ENCODE measurements at places on chromosomes 6 and 20.
A peak's percentile ranks its signal among the peaks of the same experiment; 100 is the strongest.

DNA sequence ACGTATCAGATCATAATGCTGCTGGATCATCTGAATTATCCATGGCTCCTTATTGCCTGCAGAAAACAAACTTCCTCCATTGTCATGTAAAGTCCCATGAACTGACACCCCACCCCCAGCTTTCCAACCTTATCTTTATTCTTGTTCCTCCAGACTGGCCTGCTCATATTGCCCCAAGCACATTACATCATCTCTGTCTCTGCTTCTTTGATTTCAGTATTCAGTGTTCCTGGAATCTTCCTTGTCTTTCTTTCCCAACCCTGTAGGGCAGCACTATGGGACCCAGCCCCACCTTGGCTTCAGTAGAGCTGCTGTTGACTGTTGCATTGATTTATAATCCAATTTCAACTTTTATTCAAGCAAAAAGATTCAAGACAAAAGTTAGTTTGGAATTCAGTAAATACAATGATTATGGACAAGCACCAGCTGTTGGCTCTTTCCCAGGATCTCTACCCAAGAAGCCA is 187.5 kb upstream of the ECI2 start:
- no peak for DNase-seq

- DNase-seq = no peak
Observed at GRCh38 chr6:37173493-37174195, 3.7 kb downstream of the PIM1 start.

DNA sequence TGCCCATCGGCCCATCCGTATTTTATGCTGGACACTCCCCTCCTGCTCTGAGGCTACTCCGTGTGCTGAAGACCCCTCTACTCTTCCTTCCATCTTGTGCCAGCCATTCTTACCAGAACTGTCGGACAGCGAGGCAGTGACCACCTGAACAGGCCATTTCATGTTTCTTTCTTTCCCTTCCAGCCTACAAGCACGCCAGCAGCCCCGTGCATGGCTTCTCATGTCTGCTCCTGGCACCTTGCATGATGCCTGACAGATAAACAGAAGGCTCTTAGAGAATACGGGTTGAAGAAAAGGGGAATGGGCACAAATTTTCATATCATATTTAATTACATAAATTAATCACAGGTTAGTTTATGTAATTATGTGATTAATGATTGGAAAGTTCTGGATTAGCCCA is 95.7 kb downstream of the ARID1B start:
- no peak for DNase-seq

- DNase-seq = no peak
Observed at GRCh38 chr6:43926634-43927531, 156.9 kb downstream of the VEGFA start.

- DNase-seq = no peak
Observed at GRCh38 chr20:14336686-14337085, 726 bp downstream of the FLRT3 start.

DNA sequence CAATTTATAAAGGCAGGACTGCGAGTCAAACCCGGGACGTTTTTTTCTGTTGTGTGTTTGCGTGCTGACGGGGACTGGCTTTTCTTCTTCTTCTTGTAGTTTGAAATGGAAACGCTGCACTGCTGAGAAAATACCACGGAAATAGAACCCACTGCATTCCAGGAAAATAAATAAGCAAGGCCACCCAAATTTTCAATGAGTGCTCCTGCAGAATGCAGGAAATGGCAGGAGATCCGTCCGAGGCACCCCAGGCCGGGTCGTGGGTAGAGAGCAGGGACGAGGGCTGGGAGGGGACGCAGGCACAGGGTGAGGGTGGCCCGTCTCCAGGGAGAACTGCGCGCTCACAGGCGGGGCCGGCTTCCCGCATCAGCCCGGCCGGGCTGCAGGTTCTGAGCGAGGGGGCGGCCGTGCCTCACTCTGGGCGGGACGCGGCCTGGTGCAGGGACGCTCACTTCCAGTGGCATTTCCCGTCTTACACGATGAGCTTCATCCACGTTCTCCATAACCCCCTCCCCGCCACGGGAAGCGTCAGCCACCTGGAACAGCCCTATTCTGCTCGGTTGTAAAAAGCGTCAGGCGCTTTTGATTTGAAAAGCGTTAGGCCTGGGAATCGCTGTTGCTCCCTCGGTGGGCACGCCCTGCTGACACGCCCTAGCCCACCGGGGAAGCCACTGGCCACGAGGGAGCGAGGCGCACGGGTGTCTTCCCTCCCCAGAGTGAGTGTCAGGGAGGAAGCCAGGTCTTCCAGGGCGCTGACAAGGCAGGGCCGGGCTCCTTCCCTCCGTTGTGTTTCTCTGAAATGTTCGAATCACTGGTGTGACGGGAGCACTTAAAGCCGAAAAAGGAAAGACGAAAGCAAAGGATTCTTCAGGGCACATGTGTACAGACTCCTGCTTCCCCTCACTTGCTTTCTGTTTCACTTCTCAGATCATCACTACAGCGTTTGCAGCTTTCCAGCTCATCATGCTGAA is 17.9 kb upstream of the EXOC2 start:
- peak; percentile 55 for DNase-seq

DNA sequence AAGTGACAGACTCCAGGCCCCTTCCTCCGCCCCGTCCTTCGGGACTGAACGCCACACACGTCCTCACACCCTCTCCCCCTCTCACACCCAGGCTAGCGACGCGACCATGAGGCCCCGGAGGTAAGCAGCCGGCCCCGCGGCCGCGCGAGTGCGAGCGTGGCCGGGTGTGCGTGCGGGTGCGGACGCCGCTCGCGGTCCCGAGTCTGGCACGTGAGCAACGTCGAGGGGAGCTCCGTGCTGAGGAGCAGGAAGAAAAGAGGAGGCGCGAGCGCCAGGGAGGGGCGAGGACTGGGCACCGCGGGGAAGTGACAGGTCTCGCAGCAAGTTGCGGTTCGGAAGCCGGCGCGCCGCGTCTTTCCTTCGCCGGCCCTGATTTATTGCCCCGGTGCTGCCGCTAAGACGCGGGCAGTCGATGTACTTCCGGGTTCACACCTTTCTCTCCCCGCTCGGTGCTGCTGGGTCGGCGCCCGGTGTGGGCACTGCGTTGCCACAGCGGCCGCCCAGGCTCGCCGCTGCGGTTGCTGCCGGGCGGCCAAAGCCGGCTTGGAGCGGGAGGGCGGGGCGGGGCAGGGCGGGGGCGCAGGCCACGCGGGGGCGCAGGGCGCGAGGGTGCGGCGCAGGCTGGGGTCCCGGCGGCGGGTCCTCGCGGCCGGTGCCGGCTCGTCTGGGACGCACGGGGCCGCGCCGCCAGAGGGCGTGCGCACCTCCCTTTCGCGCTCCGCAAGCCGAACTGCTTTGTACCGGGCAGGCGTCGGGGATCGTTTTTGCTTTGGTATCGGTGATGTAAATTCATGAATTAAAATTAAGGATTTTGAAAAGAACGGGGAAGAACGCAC is 15.8 kb upstream of the LIN28B start:
- no peak for DNase-seq

DNA sequence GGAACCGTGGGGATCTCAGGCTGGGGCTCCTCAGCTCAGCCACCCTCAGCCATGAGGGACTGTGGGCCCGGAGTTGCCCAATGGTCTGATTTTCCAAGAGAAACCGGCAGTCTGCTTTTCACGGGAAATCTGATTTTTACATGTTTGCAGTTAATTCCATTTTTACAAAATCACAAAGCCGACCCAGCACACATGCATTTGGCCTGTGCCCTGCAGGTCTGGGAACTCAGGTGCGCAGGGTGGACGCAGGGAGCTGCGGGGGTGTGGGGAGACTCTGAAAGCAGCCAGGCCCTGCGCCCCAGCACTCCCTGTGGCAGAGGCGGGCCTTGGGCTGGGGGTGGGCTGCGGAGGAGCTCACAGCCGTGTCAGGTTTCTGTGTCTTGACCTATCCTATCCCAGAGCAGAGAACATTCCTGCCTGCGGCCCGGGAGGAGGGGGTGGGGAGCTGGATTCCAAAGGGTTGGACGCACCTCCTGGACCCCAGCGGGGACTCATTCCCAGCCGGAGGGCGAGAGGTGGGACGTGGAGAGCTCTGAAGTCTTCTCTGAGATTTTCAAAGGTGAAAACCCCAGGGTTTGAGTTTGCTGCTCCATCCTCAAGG is 60.6 kb downstream of the ADNP start:
- no peak for DNase-seq

GRCh38 chr6:165671222-165671768 is 8.3 kb upstream of the PDE10A start:
- DNase-seq = no peak

DNA sequence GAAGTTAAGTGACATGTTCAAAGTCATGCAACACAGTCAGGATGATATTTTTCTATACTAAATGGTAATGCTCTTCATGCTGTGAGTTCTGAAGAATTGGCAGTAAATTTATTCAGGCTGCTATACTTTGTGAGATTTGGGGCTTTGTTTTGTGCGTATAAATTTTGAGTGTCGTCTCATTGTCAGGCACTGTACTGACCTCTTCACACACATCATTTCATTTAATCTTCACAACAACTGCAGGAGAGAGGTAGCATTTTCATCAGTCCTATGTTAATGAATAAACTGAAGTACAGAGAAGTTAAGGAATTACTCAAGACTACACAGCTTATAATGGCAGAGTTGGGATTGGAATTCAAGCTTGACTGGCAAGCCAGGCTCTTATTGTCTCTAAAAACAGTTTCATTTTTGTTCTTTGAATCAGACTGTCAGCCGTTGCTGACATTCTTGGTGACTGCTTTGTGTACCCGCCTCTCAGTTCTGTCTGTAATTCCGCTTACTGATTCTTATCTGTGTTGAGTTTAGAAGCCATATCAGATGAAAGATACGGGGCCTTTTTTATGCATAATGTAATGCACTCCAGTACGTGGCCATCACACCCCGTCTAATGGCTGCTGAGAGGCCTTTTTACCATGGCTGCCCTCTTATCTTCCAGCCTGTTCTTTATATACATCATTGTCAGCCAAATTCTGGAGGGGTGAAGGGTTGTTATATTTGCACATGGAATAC is 274.9 kb downstream of the UTRN start:
- DNase-seq = no peak

- DNase-seq = no peak
Observed at GRCh38 chr6:149170564-149171452, 146.7 kb upstream of the TAB2 start.

GRCh38 chr6:127402890-127403617 is 56.1 kb downstream of the KIAA0408 start:
- DNase-seq = no peak

Data from left lobe of liver (tissue), 2 donors.